ENCODE measurements at places on chromosomes 11 and 22.

GRCh38 chr22:50310031-50310722 is 2.7 kb upstream of the PLXNB2 start:
- no peak for DNase-seq

GRCh38 chr22:48651036-48651890 is 1176.4 kb downstream of the BRD1 start:
- no peak for DNase-seq

DNA sequence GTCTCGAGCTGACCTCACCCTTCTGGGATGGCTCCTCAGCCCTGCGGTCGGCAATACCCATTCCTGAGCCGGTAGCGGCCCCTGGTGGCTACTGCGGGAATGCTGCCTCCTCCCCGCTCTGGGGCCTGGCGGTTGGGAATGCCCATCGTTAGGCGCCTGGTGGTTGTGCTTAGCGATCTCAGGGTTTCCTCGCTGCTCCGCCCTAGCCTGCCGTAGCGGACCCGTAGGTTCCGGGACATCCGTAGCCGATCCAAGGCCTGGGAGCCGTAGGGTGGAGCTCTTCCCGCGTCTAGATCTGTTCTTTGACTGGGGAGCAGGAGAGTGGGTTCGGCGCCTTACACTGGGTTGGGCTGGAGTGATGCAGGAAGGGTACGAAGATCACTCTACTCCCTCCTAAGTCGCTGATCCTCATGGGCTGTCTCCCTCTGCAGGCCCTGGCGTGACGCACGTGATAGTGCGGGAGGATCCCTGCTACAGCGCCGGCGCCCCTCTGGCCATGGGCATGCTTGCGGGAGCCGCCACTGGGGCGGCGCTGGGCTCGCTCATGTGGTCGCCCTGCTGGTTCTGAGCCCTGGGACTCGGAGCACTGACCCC is 14.8 kb downstream of the PLEKHB1 start:
- DNase-seq, result peak; percentile 94

- DNase-seq, result no peak
Observed at GRCh38 chr11:105719073-105719822, 109.4 kb downstream of the GRIA4 start.

DNA sequence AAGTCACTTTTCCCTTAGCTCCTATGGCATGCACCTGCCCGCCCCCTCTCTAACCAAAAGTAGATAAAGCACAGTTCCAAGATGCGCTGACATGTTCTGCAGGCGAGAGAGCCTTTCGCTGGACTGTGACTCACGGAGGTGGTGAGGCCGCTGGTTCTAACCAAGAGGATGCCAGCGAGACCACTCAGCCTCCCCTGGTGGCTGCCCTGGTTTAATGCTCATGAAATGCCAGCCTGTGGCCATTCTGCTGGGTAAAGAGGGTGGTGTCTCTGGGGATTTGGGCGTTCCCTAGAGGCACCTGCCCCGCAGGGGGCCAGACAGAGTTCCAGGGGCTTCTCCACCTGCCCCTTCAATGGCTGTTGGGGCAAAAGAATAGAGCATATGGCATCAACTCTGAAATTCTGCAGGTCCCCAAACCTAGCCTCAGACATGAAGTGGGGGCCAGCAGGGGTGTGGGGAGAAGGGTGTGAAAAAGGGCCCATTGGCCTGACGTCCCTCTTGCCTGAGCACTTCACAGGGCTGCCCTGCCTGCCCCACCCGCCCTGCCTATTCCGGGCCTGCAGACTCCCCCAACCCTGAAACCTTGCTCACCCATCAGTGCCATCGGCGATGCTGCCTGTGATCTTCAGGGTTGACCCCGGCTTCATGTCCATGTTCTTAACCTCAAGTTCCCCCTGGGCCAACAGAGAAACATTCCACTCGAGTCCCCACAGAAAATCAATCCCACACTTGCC is 8.5 kb downstream of the LGALS2 start:
- DNase-seq, result no peak

DNA sequence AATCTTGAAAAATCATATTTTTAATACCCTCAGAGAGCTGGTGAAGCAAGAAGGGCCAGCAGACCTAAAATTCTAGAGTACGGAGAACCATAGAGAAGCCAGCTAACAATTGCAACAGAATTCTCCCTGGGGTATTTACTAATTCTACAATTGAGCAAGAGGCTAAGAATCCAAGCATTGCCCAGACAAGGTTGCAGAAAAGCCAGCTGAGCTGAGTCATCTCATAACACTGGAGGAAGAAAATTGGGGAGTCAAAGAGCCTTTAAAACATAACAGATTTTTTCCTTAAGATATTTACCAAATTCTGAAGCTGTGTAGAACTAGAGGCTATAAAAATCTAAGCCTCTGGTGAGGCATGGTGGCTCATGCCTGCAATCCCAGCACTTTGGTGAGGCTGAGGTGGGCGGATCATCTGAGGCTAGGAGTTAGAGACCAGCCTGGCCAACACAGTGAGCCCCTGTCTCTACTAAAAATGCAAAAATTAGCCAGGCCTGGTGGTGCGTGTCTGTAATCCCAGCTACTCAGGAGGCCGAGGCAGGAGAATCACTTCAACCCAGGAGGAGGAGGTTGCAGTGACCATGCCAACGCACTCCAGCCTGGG is 13.6 kb upstream of the TMEM216 start:
- no peak for DNase-seq

DNA sequence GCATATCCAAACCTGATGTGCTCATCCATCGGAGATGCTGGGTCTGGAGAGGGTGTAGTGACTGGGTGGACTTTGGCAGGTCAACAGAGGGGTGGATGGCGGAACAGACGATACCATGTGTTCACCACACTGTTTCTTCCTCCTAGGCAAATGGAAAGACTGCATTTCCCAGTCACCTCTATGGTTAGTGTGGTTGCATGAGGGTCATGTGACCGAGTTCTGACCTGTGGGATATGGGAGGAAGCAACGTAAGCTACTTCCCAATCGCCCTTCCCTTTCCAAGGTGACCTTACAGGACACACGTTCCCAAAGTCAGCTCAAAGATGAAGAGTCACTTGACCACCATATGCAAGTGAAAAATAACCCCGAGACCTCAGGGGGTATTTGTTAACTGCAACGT is 27.7 kb downstream of the TSPAN32 start:
- no peak for DNase-seq

DNA sequence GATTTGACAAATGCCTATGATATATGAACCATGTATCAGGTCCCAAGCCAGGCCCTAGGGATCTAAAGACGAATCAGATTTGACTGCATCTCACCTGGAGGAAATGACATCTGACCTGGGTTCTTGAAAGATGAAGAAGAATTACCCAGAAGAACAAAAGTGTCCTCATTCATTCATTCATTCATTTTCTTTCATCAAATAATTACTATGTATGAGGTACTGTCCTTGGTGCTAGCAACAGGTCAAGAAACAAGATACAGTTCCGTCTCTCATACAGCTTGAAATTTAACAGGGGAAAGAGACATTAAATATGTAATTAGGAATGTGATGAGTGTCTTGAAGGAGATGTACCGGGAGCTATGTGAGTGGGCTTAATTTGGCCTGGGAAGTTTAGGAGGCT is 1.8 kb upstream of the APBB1 start:
- DNase-seq, result no peak

DNA sequence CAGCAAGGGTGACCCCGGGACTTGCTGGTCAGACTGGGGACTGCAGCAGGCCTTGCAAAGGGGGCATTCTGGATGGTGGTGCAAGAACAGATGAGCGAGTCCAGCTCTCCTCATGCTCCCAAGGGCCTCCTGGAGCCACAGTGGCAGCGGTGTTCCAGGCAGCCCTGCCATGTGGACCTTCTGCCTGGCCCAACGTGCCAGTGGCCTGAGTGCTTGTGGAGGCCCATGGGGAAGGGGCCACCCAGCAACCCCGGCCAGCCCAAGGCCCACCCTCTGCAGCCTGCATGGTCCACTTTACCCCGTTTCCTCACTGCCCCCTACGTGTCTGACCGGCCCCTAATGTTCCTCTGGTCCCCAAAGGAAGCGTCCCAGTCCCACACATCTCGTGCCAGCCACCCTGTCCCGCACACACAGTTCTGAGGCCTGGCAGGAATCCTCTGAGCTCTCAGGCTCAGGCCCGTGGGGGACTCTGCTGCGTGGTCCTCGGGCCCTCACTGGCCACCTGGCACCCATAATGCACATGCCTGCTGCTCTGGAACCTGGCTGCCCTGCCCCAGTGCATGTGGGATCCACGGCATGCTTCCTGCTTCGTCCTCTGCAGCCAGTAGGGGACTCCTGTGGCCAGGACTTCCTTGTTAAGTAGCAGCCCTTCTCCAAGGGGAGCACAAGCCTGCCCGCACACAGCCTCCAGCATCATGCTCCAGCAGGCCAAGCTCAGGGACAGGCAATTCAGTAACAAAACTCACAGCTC is 85.5 kb downstream of the DGCR2 start:
- DNase-seq, result no peak

- no peak for DNase-seq
Observed at GRCh38 chr11:18696638-18697225, 1.8 kb upstream of the TMEM86A start.

GRCh38 chr22:37932821-37933578 is 20.4 kb downstream of the C22orf23 start:
- no peak for DNase-seq

DNA sequence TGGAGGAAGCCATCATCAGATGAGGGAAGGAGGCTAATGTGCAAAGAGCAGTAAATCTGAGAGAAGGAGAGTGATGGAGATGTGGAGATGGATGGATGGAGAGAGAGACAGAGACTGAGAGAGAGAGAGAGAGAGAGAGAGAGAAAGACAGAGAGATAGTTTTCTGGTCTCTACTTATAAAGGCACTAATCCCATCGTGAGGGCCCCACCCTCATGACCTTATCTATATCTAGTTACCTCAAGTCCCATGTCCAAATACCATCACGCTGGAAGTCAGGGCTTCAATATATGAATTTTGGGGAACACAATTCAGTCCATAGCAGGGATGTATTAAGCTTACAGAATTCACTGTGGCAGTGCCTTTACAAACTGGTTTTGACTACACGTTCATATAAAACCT is 21.2 kb upstream of the ELF5 start:
- no peak for DNase-seq

GRCh38 chr22:38310518-38311322 is 6.5 kb downstream of the CSNK1E start:
- peak; percentile 49 for DNase-seq

DNA sequence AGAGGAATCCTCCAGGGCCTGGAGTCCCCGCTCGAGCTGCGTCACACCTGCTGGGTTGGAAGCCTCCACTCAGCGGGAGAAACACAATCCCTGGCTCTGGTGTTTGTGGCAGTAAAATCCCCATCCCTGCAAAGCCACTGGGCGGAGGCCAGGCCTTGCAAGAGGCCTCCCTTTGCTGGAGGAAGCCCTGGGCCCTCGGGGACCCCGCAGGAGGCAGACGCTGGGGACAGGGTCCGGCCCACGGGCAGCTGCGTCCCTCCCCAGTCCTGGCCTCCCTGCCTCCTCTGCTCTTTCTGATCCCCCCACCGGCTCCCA is 194.7 kb downstream of the BRD1 start:
- no peak for DNase-seq

DNA sequence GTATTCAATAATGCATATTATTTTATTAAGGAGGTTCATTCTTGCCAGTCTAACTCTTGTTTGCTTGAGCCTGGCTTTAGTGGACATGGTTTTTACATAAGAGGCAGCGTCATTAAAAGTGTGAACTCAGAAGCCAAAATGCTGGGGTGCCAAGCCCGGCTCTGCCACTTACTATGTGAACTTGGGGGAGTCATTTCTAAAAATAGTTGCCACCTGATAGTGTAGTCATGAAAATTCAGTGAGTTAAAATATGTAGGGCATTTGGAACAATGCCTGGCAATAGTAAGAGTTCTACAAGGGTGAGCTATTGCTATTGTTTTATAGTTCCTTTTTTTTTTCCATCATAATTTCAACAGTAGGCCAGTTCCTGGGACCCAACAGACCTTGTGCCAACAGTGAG is 49.9 kb downstream of the TENM4 start:
- DNase-seq, result no peak

- no peak for DNase-seq
Observed at GRCh38 chr11:79243422-79244210, 197.2 kb downstream of the TENM4 start.
